ENCODE measurements at places on chromosomes 12 and 14.
A peak's percentile ranks its signal among the peaks of the same experiment; 100 is the strongest.

GRCh38 chr12:22578328-22578727 is 34.0 kb upstream of the C2CD5 start:
- no peak for DNase-seq

DNA sequence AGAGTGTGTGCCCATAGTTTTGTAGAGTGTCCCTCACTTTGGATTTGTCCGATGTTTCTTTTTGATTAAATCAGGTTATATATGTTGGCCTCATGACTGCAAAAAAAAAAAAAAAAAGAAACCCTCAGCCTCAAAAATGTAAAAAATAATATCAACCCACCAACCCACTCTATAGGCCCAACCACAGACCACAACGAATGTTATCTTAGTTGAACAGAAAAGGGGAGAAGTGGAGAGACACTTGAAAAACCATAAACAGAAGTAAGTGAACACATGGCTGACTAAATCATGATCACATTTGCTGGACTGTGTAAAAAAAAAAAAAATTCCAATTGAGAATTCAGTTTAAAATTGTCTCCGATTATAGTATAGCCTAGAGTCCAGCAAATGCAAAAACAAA is 45.5 kb upstream of the ST8SIA1 start:
- DNase-seq, result no peak

DNA sequence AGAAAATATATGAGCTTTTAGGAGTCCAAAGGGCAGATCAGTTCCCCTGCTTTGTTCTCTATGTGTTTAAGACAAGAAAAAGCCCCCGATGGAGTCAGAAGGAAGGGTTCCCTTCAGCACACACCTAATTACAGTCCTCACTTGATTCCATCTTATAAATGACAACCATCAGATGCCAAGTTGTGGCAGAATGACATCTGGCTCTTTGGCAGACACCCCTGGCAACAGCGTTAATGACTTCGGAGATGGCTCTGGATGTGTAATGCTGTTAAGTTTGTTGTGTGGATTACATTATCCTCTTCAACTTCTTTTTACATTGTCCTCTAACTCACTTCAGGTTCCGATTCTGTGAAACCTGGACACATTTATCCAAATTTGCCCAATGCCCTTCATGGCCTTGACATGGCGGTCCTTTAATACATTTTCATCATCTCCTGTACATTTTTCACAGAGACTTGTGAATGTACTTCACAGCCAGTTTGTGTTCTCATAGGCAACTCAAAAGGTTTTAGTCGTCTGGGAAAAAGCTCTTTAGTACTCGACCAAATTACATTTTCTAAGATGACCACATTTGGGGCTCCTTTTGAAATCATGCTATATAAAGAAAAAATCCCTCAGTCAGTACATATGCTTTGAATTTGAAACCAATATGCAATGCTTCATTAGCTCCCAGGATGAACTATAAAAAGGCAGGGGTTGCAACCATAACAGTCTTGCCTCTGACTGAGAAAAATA is 667.8 kb downstream of the NOVA1 start:
- DNase-seq, result no peak

DNA sequence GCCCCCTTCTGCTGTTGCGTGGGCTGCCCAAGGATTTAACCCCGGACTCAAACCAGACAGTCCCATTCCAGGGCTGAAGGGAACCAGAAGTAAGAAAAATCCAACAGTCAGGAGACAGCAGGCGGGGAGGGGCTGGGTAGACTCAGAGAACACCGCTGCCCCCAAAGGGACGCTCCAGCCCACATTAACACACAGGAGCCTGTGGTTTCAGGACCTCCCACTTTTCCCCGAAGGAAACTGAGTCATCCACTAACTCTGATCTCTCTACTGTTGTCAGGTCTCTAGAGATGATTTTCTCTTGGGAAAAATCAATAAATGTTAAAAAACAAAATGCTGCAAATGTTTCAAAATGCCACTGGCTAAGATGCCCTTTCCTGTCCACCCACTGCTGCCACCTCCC is 41.6 kb downstream of the FBXO21 start:
- DNase-seq, result peak; percentile 22

- no peak for DNase-seq
Observed at GRCh38 chr14:62209287-62209899, 447.2 kb downstream of the SNAPC1 start.

- DNase-seq, result no peak
Observed at GRCh38 chr12:76790564-76791552, 26.9 kb downstream of the ZDHHC17 start.

DNA sequence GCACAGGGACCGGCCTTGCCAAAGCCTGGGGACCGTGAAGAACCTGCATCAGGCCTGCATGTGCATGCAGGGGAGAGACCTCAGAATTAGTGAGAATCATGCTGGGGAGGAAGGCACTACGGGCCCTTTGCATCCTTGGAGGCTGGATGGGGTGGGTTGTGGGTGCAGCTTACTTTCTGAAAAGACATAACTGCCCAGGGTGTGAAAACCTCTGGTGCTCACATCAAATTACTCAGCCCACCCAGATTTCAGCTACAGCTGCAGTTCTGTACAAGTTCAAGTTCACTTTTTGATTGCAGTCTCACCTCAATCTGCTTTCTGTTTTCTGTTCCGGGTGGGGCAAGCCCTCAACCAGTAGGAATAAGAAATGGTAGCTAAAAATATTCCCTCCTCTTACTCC is 130.6 kb downstream of the SLC15A4 start:
- DNase-seq, result no peak

DNA sequence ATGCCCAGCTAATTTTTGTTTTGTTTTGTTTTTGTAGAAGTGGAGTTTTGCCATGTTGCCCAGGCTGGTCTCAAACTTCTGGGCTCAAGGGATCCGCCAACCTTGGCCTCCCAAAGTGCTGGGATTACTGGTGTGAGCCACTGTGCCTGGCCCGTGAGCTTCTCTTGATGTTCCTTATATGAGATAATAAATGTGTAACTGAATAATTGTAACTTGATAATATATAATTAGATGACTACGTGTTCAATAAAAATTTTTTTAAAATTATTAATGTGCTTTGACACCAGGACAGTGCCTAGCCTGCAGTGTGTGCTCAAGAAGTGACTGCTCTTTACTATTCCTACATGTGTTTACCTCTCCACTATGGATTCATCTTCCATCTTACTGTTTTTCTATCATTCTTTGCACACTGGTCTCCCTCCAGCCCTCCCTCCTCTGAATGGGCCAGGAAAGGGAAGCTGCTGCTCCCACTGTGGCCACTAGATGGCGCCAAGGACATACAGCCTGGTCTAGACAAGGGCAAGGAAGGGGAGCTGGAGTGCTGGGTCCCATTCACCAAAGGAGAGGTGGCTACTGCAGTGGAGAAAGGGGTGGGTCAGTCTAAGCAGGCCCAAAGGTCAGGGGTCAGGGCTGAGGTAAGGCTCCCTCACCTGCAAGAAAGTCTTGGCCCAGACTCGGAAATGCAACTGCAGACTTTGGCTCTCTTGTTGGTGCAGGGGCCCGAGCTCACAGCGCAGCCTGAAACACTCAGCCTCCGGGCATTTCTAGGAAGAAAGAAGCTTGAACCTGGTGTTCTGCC is 14.7 kb upstream of the ZNF385A start:
- DNase-seq, result peak; percentile 86

DNA sequence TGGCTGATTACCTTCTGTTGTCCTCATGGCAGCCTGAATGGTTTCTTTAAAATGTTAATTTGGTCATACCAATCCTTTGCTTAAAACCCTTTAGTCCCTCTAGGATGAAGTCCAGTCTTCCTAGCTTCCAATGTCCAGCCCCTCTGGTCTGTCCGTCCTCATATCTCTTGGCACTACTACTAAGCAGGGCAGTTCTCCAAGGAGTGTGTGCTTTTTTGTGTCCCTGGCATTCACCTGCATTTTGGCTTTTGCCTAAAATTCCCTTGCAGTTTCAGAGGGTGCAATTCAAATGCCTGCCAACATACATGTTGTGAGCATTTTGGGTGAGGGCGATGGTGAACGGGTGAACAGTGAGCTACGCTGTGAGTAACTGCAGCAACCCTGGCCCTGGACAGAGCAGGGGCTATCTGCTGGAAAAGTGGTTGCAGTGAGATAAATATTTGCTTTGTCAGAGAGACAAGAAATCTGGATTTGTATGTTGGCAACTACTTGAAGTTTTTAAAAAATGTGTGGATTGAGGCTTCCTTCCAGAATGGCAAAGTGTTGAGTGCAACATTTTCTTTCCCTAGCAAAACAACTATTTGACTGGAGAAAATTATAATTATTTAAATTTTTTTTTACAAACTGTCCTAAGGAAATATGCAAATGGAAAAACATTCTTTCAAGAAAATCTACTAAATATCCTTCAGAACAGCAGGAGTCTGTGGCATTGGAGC is 14.6 kb downstream of the GALNT8 start:
- no peak for DNase-seq

DNA sequence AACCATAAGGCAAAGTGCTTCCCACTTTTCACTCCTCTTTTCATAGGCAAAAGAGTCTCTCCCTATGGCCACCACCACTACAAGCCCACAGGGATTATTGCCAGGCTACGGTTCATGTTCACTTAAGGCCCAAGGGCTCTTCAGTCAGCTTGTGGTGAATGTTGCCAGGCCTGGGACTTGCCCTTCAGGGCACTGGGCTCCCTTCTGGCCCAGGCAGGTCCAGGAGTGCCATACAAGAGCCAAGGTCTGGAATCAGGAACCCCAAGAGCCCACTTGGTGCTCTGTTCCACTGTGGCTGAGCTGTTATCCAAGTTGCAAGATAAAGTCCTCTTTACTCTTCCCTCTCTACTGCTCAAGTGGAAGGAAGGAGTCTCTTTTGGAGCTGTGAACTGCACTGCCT is 307.6 kb downstream of the FUT8 start:
- DNase-seq, result no peak

GRCh38 chr12:22993609-22994315 is 368.8 kb downstream of the ETNK1 start:
- no peak for DNase-seq

- DNase-seq, result peak; percentile 12
Observed at GRCh38 chr12:44874981-44875416, 1.1 kb downstream of the NELL2 start.

DNA sequence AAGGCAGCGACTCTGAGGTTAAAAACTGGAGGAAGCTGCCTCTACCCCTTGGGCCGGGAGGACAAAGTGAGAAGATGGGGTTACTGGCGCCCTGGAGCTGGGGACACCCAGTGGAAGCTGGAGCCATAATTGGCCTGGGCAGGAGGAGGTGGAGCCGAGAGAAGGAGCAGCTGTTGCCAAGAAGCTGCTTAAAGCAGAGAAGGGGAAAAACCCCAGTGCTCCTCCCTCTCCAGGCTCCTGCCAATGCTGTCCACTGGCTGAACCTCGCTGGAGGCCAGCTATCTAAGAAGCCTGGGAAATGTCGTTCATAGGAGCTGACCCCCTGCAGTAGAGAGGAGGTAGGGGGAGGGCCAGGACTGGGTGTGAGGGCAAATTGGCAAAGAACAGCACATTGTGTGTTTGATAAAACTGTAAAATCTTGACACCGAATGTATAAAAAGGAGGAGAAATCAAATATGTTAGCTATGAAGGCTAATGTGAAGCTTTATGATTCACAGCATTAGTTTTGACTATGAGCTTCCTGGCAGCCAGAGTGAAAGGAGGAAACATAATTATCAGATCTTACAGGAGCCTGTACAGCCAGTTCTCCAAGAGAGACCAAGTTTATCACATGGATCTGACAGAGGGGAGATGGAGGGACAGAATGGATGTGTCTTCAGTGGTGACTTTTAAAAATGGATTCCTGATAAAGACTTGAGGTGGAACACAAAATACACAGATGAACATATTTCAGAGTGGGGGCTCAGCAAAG is 9.5 kb downstream of the HHIPL1 start:
- DNase-seq, result no peak

DNA sequence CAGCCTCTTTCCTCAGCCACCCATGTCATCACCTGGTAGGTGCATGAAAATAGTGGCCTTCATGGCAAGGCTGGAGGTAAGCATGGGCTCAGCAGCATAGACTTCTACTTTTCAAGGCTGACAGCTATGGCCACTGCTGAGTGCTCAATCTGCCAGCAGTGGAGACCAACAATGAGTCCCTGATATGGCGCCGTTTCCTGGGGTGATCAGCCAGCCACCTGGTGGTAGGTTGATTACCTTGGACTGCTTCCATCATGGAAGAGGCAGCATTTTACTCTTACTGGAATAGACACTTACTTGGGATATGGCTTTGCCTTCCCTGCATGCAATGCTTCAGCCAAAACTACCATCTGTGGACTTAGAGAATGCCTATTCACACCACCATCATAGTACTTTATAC is 39.5 kb upstream of the USP44 start:
- DNase-seq, result no peak

DNA sequence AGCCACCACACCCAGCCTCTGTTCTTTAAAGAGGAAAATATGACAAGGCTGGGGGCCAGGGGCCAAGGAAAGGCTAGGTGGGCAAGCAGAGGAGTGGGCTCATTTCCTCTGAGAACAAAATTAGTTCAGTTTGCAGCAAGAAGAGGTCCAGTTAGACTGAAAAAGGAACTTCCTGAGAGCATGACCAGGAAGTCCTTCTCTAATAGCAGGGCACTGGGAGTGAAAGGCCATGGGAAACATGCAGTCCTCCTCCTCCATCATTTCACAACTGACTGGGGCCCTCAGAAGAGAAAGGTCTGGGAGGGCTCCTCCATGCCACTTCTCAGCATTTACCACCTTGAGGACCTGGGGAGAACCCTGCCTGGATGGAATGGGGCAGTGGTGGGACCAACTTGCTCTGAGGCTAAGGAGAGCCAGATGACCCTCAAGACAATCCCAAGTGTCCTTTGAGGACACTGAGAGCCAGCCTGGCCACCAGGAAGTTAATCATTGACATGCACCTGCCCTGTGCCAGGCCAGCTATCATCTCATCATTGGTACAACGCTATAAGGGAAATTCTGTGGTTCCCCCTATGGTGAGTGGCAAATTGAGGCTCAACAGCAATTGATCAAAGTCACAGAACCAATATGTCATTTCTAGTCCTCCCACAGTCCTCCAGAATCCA is 2.0 kb downstream of the AQP2 start:
- DNase-seq, result no peak

DNA sequence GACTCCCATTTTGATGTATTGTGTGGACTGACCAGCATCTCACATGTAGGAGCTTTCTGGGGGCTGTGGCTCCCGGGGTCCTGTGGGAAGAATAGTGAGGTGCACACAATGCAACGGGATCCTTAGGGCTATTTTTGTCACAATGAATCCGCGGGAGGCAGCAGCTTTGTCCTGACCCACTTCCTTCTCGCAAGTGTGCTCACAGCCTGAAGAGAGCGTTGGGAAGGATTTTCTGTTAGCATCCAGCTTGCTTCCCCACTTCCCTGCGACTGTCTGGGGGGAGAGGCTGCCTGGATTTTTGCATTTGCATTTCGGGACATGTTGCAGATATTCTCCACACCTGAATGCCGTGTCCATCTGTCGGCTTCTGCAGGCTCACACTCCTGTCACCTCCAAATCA is 31.9 kb downstream of the FZD10 start:
- DNase-seq, result no peak
